K562 (cell line): ENCODE measurements at places on chromosomes 3 and 15. TPM values are rescaled to one million over a fixed set of nuclear protein-coding genes. Genes with fewer than 3 reads are reported as not detected.

GXYLT2 gene
- 2.6 and 4.0 TPM in 2 replicates for polyA plus RNA-seq

CNOT10 gene
- 74.3 and 101 TPM in 2 replicates for polyA plus RNA-seq

CIB2 gene
- 19.4 and 26.5 TPM in 2 replicates for polyA plus RNA-seq

KLF13 gene
- polyA plus RNA-seq, result 3.0 and 3.3 TPM in 2 replicates

NT5DC2 gene
- polyA plus RNA-seq, result 150 and 173 TPM in 2 replicates

LRTM1 gene
- not detected in 2 replicates for polyA plus RNA-seq

TMEM40 gene
- polyA plus RNA-seq, result not detected in 2 replicates

HHLA2 gene
- polyA plus RNA-seq, result not detected in 2 replicates

CCR2 gene
- polyA plus RNA-seq, result not detected in 2 replicates

MYRIP gene
- polyA plus RNA-seq, result not detected in 2 replicates

NPAP1 gene
- not detected in 2 replicates for polyA plus RNA-seq

CPNE9 gene
- polyA plus RNA-seq, result 0.24 and 0.34 TPM in 2 replicates

RTP1 gene
- not detected in 2 replicates for polyA plus RNA-seq

SCN11A gene
- not detected in 2 replicates for polyA plus RNA-seq

RASL12 gene
- polyA plus RNA-seq, result not detected in 2 replicates
